ENCODE measurements at places on chromosomes 3 and 15. TPM values are rescaled to one million over a fixed set of nuclear protein-coding genes. Genes with fewer than 3 reads are reported as not detected.

GPR62 gene
- 0.45 TPM for total RNA-seq

WDR49 gene
- total RNA-seq: 0.86 TPM

CFAP91 gene
- total RNA-seq: 0.57 TPM

ABHD10 gene
- total RNA-seq: 17.1 TPM

ERC2 gene
- total RNA-seq: not detected

SH2D7 gene
- total RNA-seq: not detected

AHSG gene
- not detected for total RNA-seq

GOLGA6L10 gene
- total RNA-seq: 0.84 TPM

ARPIN gene
- total RNA-seq: 9.4 TPM

IGSF11 gene
- total RNA-seq: 4.2 TPM

CACNA2D2 gene
- total RNA-seq: 0.94 TPM

HRH1 gene
- total RNA-seq: 1.3 TPM

CYP11A1 gene
- 3.5 TPM for total RNA-seq

RAD51 gene
- 0.41 TPM for total RNA-seq

MESP2 gene
- total RNA-seq: not detected

PPM1L gene
- total RNA-seq: 66.0 TPM

TAGLN3 gene
- total RNA-seq: not detected

A4GNT gene
- total RNA-seq: not detected

ZBTB47 gene
- 151 TPM for total RNA-seq

TGM4 gene
- total RNA-seq: not detected

DZIP1L gene
- total RNA-seq: 1.0 TPM

FOXL2 gene
- not detected for total RNA-seq

B3GNT5 gene
- 98.1 TPM for total RNA-seq

STRIT1 gene
- 811 TPM for total RNA-seq

CCDC12 gene
- total RNA-seq: 36.4 TPM

SCG5 gene
- not detected for total RNA-seq

ROBO2 gene
- total RNA-seq: 0.19 TPM

ZCWPW2 gene
- total RNA-seq: 4.0 TPM
